ENCODE measurements at places on chromosomes 2 and 18.

DNA sequence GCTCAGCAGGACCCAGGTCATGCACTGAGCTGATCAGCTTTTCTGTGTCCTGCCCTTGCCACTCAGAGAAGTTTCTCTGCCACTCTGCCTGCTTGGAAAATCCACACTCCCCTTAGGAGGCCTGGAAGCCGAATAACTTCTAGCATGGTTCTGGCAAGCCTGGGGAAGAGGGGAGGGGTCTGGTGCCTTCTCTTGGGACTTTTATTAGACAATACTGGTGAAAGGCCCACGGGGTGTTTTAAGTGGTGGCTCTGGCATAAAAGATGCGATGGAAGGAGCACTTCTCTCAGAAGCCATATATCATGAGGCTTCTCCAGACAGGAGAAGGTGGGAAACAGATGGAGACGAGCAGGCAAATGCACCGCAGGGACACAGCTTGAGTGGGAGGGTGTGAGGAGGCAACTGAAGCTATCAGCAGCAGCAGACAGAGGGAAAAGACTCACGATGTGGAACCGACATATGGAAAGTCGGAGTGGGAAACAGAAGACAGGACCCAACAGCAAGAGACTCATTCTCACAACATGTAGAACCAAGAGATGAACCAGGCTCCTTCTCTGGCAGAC is 141.8 kb upstream of the CTNNA2 start:
- DNase-seq, result no peak

- no peak for DNase-seq
Observed at GRCh38 chr2:39108377-39108776, 12.5 kb downstream of the SOS1 start.

GRCh38 chr2:172674968-172675303 is 60.7 kb upstream of the RAPGEF4 start:
- no peak for DNase-seq

DNA sequence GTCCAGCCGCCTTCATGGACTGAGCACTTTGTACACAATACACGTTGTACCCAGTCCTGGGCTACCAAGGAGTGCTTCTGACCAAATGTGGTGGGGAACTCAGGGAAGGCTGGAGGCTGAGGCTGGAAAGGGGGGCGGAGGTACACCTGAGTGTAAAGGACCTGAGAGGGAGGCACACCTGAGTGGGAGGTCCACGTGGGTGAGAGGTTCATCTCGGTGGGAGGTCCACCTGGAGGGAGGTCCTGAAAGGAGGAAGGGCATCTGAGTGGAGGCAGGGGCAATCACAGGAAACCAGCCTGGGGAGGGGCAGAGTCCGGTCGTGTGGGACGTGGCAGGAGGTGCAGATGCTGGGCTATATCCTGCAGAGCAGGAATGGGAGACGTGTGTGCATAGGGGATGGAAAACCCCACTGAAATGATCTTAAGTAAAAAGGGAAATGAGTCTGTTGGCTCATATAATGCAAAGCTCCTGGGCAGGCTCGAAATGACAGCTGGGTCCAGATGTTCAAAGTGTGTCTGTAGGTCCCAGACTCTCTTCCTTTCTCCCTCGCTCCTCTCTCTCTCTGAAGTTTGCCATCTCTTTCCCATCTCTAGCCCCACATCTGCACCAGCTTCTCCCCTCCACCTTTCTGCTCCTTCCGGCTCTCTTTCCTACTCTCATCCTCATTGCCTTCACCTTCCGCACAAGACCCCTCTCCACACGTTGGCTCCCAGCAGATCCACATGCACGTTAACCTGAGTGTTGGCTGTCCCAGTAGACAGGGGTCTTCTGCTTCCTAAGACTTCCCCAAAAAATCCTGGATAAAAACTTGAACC is 137.7 kb downstream of the PXDN start:
- no peak for DNase-seq

DNA sequence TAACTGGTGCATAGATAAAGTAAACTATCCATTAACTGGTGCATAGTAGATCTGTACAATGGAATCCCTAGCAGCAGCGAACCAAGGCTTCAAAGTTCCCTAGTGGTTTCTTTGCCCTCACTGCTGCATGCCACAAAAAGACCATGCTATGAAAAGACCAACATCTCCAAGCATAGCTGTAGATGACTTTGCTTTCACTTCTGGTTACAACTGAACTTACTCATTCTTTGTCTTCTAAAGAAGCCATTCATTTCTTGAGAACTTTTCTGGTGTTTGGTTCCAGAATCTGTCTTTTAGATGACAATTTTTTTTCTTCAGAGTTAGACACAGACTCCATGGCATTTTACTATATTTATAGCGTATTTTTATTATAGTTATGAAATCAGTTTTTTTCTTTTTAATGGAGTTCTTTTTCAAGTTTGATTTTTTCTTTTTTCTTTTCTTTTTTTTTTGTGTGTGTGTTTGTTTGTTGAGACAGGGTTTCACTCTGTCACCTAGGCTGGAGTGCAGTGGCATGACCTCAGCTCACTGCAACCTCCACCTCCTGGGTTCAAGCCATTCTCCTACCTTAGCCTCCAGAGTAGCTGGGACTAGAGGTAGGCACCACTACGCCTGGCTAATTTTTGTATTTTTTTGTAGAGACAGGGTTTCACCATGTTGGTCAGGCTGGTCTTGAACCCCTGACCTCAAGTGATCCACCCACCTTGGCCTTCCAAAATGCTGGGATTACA is 63.6 kb downstream of the SLC35F5 start:
- no peak for DNase-seq

DNA sequence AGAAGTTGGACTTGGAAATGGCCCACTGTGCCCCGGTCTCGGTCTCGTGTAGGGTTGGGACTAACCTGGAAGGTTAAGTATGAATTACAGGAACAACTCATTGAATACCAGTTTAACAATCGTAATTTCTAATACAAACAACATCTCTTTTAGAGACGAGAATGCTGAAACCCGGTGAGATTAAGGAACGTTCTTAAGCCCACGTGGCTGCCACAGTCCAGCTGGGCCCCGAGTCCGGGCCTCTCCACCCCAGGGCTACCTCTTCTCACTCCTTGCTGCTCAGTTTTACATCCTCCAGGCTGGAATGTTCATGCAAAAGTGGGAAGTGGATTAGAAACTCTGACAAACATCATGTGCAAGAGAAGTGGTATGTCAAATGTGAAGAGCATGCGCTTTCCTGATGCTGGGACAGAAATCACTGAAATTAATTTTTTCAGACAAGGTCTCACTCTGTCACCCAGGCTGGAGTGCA is 29.4 kb downstream of the NGEF start:
- DNase-seq, result no peak

DNA sequence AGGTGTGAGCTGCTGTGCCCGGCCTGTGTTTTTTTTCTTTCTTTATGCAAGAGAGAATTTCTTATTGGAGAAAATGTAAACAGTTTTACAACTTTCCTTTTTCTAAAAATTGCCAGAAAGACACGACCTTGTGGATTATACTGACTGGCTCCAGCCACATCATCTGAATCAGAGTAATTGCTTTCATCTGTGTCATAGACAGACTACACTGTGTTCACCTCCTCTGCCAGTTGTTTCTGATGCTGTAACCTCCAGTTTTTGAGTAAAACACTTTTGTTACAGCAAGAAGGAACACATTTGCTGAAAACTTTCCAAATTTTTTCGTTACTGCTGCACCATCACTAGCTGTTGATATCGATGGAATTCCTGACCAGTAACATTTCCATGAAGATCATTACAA is 43.9 kb upstream of the PLEKHM3 start:
- DNase-seq, result no peak

GRCh38 chr18:23274638-23275482 is 139.6 kb downstream of the CABLES1 start:
- DNase-seq, result no peak

Data from stimulated activated CD8-positive, alpha-beta memory T cell treated with anti-CD3 and anti-CD28 coated beads, Interleukin-4, amount 100 ng/mL, for 1 hour (primary cell).